ENCODE measurements at places on chromosomes 4 and X. TPM values are rescaled to one million over a fixed set of nuclear protein-coding genes. Genes with fewer than 3 reads are reported as not detected.

- no peaks in the 10 kb centered on the region for H3K4me1 ChIP-seq
- no peak overlapping the region for H3K4me3 ChIP-seq
- H3K27me3 ChIP-seq = no peaks in the 10 kb centered on the region
- H3K27ac ChIP-seq = no peak overlapping the region
- no peak for DNase-seq
Observed at GRCh38 chrX:88977835-88978234, 230.8 kb downstream of the CPXCR1 start.

DNA sequence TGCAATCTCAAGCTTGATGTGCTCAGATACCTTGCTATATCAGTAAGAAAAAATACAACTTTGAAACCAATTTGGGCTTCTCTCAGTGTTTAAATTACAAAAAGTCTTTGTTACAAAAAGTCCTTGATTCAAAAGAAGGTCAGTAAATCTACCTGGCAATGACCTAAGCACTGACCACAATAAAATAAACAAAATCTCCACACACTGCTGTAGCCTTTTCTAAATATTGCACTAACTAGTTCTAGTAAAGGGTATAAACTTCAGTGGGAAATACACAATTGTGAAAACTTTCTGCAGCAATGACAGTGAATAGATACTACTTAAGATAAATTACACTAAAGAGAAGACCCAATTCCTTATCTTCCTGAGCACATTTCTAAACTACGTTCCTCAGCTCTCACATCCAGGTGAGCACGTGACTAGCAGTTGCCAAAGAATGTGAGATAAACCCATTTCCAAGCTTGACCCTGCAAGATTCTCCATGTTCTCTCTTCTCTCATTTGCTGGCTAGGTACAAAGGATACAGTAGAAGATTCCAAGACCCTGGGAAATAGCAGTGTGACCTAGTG lies 81.4 kb upstream of the GPR34 start:
- H3K4me1 ChIP-seq = no peaks in the 10 kb centered on the region
- no peak overlapping the region for H3K4me3 ChIP-seq
- no peaks in the 10 kb centered on the region for H3K36me3 ChIP-seq
- H3K27me3 ChIP-seq = no peaks in the 10 kb centered on the region
- no peak overlapping the region for H3K27ac ChIP-seq

DNA sequence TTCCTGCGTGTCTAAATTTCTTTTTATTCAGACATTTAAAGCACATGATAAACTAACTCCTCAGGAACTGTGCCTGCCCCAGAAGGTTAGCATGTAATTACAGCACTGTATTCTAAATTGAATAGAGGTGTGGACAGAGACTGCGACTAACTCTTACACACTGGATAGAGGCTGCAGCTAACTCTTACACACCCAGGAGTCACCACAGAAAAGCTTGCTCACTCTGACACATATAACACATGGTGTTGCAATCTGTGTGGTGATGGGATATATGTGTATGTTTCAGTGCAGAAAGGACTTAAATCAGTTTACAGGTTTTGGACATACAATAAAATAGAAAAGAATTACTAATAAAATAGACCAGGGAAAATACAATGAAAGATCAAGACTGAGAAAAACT lies 41.5 kb downstream of the SMAD1 start:
- no peaks in the 10 kb centered on the region for H3K27me3 ChIP-seq
- no peaks in the 10 kb centered on the region for H3K36me3 ChIP-seq
- no peaks in the 10 kb centered on the region for H3K4me1 ChIP-seq
- no peak for DNase-seq
- no peak overlapping the region for H3K27ac ChIP-seq

Gene PGM2
- 15.4 TPM for total RNA-seq

Gene ZNF275
- total RNA-seq = 5.0 TPM

All from Panc1 (cell line).